ENCODE measurements at places on chromosomes 6 and 20. TPM values are rescaled to one million over a fixed set of nuclear protein-coding genes. Genes with fewer than 3 reads are reported as not detected.

DNA sequence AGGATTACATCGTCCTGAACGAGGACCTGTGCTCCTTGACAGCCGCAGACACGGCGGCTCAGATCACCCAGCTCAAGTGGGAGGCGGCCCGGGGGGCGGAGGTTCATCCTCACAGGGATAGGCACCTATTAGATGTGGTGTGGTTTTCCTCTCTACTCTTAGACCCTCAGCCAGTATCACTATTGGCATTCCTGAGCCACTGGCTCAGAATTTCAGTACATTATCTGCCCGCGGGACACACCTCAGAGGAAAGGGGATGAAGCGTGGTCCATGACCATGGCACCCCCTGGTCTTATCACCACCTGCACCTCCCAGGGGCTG, 34.6 kb upstream of the HLA-G start:
- H3K27me3 ChIP-seq = peaks cover 53% of the 10 kb centered on the region
- DNase-seq = no peak
- H3K27ac ChIP-seq = no peak overlapping the region
- H3K4me1 ChIP-seq = peaks cover 10% of the 10 kb centered on the region
- no peaks in the 10 kb centered on the region for H3K36me3 ChIP-seq
- H3K4me3 ChIP-seq = peak overlapping the region; percentile 73

DNA sequence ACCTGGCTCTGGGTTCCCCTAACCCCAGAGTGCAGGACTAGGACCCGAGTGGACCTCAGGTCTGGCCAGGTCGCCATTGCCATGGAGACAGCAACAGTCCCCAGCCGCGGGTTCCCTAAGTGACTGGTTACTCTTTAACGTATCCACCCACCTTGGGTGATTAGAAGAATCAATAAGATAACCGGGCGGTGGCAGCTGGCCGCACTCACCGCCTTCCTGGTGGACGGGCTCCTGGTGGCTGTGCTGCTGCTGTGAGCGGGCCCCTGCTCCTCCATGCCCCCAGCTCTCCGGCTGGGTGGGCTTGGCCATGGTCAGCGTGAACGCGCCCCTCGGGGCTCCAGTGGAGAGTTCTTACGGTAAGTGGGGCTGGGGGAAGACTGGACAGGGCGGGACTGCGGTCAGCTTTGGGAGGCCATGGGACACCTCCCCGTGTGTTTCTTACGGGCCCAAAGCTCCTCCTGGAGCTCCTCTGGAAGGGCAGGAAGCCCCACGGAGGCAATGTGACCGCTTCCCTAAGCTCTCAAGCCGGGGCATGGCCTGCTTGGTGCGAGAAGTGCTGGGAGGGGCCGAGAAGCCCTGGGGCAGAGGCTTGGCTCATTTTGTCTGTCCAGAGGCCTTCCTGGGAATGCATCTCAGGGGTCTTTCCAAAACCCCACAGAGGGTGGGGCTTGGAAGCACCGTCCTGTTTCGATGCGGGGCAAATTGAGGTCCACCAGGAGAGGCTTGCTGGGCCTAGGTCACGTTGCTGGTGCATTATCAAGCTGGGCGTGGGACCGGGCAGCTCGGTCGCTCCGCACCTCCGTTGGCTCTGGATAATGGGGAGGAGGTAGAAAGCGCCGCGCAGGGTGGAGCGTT, at the start of gene HNF4A:
Gene HNF4A (plus strand): TSS at position 202 of the 855 bp plus-strand sequence. CDS start 106 bp downstream, at position 308.
- no peaks in the 10 kb centered on the region for H3K36me3 ChIP-seq
- peaks cover 9% of the 10 kb centered on the region for H3K27me3 ChIP-seq
- H3K4me1 ChIP-seq = no peaks in the 10 kb centered on the region
- H3K27ac ChIP-seq = no peak within 1 kb of the TSS

Gene TMEM244
- not detected for total RNA-seq

Gene KHDC1
- total RNA-seq = 6.7 TPM

DNA sequence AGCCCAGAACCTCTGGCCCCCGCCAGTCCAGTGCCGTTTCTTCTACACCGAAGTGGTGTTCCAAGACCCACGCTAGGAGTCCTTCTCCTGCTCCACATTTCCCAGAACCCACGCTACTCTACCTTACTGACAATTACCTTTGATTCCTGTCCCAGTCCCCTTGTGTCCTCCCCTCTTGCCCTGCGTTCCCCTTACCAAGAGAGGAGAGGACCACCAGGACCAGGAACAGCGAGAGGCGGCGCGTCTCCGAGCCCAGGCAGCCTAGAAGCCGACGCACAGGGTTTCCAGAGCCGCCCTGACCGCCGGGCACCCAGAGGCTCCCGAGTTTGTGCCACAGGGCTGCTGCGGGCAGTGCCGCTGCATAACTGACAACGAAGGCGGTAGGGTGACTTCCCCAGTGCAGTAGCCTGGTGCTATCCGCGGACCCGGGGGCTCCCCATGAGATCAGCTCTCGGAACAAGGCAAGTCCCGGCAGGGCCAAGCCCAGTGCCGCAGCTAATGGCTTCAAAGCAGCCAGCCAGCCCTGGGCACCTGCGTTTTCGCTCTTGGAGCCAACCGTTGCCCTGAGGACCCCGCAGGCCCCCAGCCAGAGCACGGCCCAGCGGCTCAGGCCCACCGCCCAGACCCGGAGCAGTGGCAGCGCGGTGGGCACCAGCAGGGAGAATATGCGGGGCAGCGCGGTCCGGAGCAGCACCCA, 512 bp downstream of the TAP1 start:
- peaks cover 63% of the 10 kb centered on the region for H3K4me1 ChIP-seq
- peak overlapping the region; percentile 99 for H3K4me3 ChIP-seq
- H3K36me3 ChIP-seq = peaks cover 81% of the 10 kb centered on the region
- H3K27me3 ChIP-seq = no peaks in the 10 kb centered on the region
- peak; percentile 40 for DNase-seq

- H3K36me3 ChIP-seq = no peaks in the 10 kb centered on the region
- H3K4me3 ChIP-seq = no peak overlapping the region
- no peak for DNase-seq
- no peaks in the 10 kb centered on the region for H3K27me3 ChIP-seq
- H3K4me1 ChIP-seq = no peaks in the 10 kb centered on the region
These were observed 347.1 kb upstream of the MANEA start for GRCh38 chr6:95230071-95230740.

Gene ARMH2
- total RNA-seq = not detected

- peaks cover 20% of the 10 kb centered on the region for H3K4me1 ChIP-seq
- no peak overlapping the region for H3K4me3 ChIP-seq
These were observed 279.1 kb downstream of the UTRN start for GRCh38 chr6:144564202-144564601.

DNA sequence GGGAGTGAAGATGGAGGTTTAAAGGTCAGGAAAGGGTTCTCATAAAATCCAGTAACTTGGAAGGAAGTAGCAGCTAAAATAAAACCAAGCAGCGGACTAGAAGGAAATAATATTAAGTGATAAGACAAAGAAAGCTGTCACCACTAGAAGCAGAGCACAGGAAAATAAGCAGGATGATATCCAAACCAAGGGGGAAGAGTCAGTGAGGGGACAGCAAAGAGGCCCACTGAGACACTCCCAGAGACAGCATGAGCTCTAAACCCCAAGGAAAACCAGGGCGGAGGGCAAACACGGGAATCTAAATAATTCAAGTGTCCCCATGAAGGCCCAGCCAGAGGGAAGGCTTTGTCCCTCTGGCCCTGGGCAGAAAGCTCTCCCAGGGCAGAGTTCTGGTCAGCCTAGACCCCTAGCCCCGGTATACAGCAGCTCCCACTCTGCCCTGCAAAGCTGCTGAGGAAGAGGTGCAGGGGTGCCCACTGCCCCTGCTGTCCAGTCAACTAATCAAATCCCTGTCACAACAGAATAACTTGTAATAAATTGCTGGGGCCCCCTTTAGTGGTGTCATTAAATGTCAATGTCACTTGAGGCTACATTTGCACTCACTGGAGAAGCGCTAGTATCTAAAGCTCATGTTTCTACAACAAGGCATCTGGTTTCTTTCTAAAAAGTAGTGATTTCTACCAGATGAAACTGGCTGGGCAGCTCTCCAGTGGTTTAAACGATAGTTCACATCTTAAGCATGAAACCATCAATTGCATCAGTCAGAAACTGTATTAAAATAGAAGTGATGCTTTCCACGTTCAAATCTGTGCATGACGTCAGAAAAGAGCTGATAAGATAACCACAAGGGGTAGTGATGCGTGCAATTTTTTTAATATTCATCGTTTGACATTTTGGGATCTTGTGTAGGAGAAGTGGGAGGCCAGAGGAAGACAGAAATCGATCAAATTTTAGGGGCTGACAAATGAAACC, 13.6 kb downstream of the PDE10A start:
- H3K4me3 ChIP-seq = no peak overlapping the region
- H3K27ac ChIP-seq = no peak overlapping the region
- H3K36me3 ChIP-seq = no peaks in the 10 kb centered on the region
- DNase-seq = no peak

Gene WFDC2
- total RNA-seq = not detected

- peak overlapping the region; percentile 90 for H3K4me3 ChIP-seq
- H3K36me3 ChIP-seq = no peaks in the 10 kb centered on the region
- DNase-seq = no peak
- no peak overlapping the region for H3K27ac ChIP-seq
These were observed 3.0 kb downstream of the PRSS16 start for GRCh38 chr6:27250277-27251111.

DNA sequence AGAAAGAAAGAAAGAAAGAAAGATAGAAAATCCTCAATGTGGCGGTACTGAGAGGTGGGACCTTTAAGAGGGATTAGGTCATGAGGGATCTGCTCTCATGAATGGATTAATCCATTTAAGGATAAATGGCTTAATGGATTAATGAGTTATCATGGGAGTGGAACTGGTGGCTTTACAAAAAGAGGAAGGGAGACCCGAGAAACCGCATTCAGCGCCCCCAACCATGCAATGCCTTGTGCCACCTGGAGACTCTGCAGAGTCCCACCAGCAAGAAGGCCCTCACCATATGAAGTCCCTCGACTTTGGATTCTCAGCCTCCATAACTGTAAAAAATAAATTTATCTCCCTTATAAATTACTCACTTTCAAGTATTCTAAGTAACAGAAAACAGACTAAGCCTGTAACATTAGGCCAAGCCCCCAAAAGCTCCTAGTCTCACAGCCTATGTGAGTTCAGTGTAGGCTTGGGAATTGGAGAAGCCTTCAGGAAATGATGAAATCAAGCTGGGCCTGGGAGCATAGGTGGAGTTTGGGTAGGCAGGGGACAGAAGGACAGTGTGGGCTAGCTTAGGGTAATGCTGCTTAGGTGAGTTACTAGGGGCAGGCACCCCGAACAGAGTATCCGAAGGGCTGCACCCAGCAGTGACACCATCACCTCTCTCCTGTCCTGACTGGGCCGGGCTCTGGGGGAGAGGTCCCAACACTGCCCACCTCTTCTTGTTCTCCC, 36.2 kb upstream of the RNF24 start:
- H3K36me3 ChIP-seq = no peaks in the 10 kb centered on the region
- no peak overlapping the region for H3K4me3 ChIP-seq
- peaks cover 6% of the 10 kb centered on the region for H3K27me3 ChIP-seq
- H3K4me1 ChIP-seq = peaks cover 3% of the 10 kb centered on the region

GRCh38 chr6:37624121-37624520, 73.6 kb downstream of the MDGA1 start:
- no peak overlapping the region for H3K4me3 ChIP-seq
- no peaks in the 10 kb centered on the region for H3K36me3 ChIP-seq
- H3K27me3 ChIP-seq = peaks cover 18% of the 10 kb centered on the region
- no peak overlapping the region for H3K27ac ChIP-seq
- H3K4me1 ChIP-seq = peaks cover 29% of the 10 kb centered on the region
- no peak for DNase-seq

Gene PTCRA
- total RNA-seq = not detected

Gene FAM210B
- total RNA-seq = 9.2 TPM

DNA sequence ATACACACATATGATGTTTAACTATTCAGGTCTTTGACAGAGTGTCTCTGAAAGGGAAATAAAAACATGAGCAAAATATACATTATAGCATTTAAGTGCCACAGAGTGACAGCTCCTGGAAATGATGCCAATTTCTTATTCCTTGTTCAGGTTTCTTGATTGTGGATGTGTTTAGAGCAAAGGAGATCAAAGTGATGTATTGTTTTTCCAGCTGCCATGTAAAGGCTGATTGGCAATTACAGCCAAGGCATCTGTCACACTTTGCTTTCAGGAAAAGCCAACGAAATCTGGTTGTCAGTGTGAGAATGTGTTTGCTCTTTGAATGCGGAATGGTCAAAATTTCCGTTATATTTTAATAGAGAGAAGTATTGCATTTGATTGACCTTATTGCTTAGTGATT, 347.8 kb upstream of the FLRT3 start:
- no peaks in the 10 kb centered on the region for H3K4me1 ChIP-seq
- H3K36me3 ChIP-seq = no peaks in the 10 kb centered on the region
- H3K27me3 ChIP-seq = no peaks in the 10 kb centered on the region
- H3K4me3 ChIP-seq = no peak overlapping the region

Gene ZSCAN23
- total RNA-seq = 0.50 TPM

DNA sequence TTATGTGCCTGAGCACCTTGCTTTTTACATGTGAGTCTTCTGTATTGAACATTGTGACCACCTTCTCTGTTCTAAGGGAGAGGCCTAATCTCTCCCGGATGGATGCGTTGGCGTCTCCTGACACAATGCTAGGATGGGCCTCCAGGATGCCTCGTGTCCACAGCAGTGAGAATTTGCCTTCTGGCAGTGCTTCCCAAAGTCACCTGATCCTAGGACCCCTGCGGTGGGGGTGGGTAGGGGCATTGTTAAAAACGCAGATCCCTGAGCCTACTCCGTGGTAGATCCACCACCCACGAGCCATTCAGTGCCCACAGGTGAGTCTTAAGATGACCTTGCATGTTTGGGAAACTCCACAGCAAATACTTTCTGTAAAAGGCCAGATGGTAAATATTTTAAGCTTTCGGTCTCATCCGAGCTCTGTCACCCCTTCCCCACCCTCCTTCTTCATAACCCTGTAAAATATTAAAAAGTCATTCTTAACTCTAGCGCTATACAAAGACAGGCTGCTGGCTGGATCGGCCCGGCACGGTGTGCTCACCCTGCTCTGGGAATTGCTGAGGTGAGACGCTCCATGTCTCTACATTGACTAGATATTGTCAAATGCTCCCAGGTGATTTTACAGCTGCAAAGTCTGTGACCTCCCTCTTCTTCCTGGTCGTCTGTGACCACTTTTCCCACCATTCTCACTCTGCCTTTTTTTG, 106.7 kb upstream of the IYD start:
- H3K27me3 ChIP-seq = peaks cover 1% of the 10 kb centered on the region
- no peak overlapping the region for H3K4me3 ChIP-seq
- DNase-seq = no peak
- peaks cover 7% of the 10 kb centered on the region for H3K4me1 ChIP-seq
- no peak overlapping the region for H3K27ac ChIP-seq
- no peaks in the 10 kb centered on the region for H3K36me3 ChIP-seq

Gene PRSS35
- not detected for total RNA-seq

DNA sequence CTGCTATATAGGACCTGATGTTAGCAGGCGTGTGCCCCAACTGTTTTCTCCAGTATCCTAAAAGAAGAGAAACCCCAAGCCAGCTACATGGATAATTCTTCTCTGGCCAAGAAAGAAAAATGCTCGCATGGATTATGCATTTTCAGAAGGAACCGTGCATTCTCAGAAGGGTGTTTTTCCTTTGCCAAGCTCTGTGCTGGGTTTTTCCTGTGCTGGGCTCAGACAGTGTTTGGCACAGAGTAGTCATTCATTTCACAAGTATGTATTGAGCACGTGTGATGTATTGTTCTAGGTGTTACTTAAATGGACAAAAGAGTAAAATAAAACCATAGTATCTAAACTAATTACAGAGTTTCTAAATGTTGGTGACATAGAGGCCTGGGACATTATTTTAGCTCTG, 62.7 kb upstream of the ZNF133 start:
- H3K27ac ChIP-seq = no peak overlapping the region
- H3K27me3 ChIP-seq = peaks cover 1% of the 10 kb centered on the region
- no peak for DNase-seq
- no peak overlapping the region for H3K4me3 ChIP-seq
- H3K36me3 ChIP-seq = no peaks in the 10 kb centered on the region
- no peaks in the 10 kb centered on the region for H3K4me1 ChIP-seq

- no peak for DNase-seq
- no peaks in the 10 kb centered on the region for H3K4me1 ChIP-seq
- H3K27me3 ChIP-seq = no peaks in the 10 kb centered on the region
- no peaks in the 10 kb centered on the region for H3K36me3 ChIP-seq
- no peak overlapping the region for H3K27ac ChIP-seq
These were observed 601.9 kb downstream of the PRKN start for GRCh38 chr6:162125659-162126058.
